ENCODE measurements at places on chromosomes 4 and X. TPM values are rescaled to one million over a fixed set of nuclear protein-coding genes. Genes with fewer than 3 reads are reported as not detected.

GPR119 gene
- total RNA-seq, result not detected

DNA sequence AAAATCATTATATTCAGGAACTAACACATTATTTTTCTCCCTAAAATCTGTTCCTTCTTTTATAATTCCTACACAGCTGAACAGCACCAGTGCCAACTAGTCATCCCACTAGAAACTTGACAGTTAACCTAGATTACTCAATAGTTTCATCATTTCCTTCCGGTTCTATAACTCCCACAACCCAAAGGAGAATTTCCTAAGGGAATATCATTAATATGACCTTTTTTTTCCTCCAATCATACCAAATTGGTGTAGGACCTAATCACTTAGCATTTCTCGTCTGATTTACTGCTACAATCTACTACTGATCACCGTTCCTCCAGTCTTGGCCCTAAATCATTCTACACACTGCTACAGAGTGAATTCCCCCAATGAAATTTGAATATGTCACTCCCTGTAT is 45.9 kb downstream of the WDFY3 start:
- H3K4me3 ChIP-seq, result no peak overlapping the region
- H3K27me3 ChIP-seq, result no peaks in the 10 kb centered on the region
- H3K27ac ChIP-seq, result no peak overlapping the region
- no peaks in the 10 kb centered on the region for H3K36me3 ChIP-seq
- DNase-seq, result no peak

GRCh38 chr4:182533964-182534363 is 290.8 kb downstream of the TENM3 start:
- H3K4me3 ChIP-seq, result no peak overlapping the region
- no peak for DNase-seq
- H3K4me1 ChIP-seq, result no peaks in the 10 kb centered on the region
- no peak overlapping the region for H3K27ac ChIP-seq

- no peaks in the 10 kb centered on the region for H3K27me3 ChIP-seq
- DNase-seq, result no peak
- H3K27ac ChIP-seq, result no peak overlapping the region
- H3K4me1 ChIP-seq, result no peaks in the 10 kb centered on the region
- H3K4me3 ChIP-seq, result no peak overlapping the region
Observed at GRCh38 chr4:152996672-152997071, 60.5 kb downstream of the FHDC1 start.

GRCh38 chr4:99915449-99915848 is 21.2 kb upstream of the LAMTOR3 start:
- no peak overlapping the region for H3K27ac ChIP-seq
- peaks cover 9% of the 10 kb centered on the region for H3K4me1 ChIP-seq
- no peak overlapping the region for H3K4me3 ChIP-seq
- no peak for DNase-seq
- H3K27me3 ChIP-seq, result no peaks in the 10 kb centered on the region
